ENCODE measurements at places on chromosomes 7 and 10.

- no peak for DNase-seq
These were observed 48.6 kb upstream of the NOBOX start for GRCh38 chr7:144452064-144452463.

- DNase-seq = no peak
These were observed 1.3 kb downstream of the SORBS1 start for GRCh38 chr10:95559896-95560277.

- no peak for DNase-seq
These were observed 10.2 kb upstream of the MRPS24 start for GRCh38 chr7:43879477-43879876.

DNA sequence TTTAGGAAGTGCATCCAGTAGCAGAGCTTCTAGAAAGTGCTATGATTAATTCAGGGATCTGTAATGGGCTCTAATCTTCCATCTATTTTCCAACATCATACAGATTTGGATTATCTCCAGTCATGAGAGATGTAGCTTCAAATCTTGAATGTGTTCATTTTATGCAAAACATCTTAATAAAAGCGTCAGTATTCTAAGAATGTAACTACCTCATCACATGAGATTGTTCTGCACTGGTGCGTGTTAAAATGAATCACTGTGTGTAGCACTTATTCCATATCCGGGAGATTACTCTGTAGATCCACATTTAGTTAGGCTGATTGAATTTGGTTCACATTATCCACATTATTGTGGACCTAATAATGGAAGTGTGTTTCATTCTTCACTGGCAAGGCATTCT, 344.9 kb upstream of the CHRM2 start:
- DNase-seq = no peak

GRCh38 chr10:113111900-113112853, 162.1 kb downstream of the TCF7L2 start:
- no peak for DNase-seq

DNA sequence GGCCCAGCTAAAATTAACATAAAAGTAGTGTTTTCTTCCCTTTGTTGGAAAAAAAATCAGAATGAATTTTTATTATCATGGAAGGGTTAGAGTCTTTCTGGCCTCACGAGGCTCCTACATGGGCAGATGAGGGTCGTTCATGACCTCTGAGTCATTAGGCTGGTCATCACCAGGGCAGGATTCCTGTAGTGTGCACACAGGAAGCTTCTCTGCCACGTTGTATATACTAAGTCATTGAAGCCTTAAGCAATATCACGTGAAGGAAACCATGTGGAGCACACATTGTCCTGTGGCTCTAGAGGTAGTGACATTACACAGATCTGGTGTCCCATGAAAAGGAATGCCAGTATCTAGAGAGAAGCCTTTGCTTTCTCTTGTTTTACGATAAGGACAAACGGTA, 84.7 kb upstream of the C1QL3 start:
- no peak for DNase-seq

DNA sequence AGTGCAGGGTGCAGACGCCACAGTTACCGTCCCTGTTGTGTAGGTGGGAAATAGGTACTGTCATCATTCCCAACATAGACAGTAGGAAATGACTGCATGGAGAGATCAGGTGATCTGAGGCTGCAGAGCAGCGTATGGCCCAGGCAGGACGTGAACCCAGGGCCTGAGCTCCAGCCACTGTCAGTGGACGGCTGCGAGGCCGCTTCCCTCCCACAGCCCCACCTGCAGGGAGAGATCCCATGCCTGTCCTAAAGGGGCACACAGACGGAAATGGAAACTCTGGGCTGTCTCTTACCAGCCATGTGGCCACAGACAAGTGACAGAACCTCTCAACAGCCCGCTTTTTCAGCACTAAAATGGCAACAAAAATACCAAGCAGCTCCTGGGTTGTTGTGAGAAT, 44.5 kb upstream of the MNX1 start:
- DNase-seq = no peak

- DNase-seq = peak; percentile 76
These were observed 56.0 kb upstream of the BTRC start for GRCh38 chr10:101297901-101298486.

DNA sequence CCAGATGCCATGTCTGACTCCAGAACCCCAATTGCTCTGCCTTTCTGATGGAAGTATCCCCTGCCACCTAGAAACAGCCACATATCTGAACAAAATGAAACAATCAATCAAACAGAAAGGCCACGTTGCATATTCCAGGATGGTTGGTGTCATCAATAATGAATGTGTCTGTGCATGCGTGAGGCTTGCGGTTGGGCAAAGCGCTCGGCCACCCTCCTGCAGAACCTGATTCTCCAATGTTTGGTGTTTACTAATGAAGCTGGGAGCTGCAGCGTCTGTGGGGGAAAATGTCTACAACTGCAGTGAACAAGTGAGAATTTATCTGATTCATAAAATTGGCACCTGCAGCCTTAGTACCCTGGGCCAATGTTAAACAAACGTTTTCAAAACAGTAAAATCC, 121.2 kb upstream of the ADARB2 start:
- DNase-seq = no peak

- no peak for DNase-seq
These were observed 57.7 kb downstream of the PRTFDC1 start for GRCh38 chr10:24894728-24895127.

DNA sequence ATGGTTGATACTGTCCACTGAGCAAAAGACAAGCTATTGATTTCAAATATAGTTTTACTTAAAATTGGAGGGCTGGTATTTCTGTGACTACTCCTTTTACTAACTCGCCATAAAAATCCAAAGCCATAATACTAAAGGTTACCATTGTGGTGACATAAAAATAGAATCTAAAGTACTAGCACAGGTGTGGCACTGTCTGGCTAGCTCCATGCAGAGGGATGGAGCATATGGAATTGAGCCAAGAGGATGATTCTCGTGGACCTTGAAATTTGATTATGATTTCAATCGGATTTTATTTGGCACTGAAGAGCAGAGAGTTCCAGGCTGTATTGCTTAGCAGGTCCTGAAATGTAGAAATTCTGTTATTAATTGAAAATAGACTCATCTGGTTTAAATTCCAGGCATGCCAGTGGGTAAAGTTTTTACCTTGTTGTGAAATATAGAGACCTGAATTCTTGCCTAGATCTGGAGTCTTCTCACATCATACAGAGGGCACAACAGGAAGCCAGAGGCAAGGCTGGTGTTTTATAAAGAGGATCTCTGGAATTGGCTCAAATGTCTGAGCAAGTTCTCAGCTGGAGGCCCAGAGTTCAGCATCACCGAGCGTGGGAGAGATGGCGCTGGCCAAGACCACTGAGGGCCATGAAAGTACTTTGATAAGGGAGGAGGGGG, 29.9 kb upstream of the DLD start:
- DNase-seq = no peak

- DNase-seq = no peak
These were observed 46.1 kb downstream of the CYTH3 start for GRCh38 chr7:6226194-6226799.

- DNase-seq = peak; percentile 78
These were observed 16.2 kb upstream of the ZFAND2A start for GRCh38 chr7:1175967-1176851.

DNA sequence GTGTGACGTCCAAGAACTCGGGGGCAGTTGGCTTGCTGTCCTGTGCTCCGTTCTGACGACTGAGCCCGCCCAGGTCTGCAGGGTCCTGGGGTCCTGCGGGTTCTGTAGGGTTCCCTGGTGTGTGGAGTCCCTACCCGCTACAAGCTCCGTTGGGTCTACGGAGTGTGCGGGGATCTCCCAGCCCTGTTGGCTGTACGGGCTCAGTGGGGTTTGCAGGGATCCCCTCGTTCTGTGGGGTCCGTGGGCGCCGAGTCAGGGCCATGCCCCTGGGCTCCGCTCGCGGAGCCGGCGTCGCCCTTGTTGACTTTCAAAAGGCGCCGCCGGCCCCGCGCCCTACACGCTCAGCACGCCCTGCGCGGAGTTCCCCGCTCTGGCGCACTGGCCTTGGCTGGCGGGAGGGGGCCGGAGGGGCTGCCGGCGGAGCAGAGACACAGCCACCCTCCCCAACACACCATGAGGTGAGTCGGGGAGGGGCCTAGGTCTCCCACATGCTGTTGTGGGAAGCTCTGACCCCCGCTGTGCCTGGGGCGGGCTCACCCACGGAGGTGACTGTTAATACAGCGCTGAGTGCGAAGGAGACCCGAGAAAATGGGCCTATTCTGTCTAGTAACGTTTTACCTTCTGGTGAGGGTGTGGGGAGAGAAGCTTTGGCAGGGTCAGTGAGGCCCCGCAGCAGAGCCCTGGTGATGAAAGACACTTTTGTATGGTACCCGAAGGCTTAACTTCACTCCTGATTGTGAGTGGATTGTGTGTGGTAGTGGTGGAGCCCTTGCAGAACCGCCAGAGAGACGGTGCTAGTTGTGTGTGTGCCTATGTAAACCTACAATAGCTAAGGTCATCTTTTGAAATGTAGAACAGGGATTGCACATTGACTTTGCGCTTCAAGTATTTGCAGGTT, 8.1 kb downstream of the TASOR2 start:
- DNase-seq = peak; percentile 60

GRCh38 chr10:15627617-15628196, 92.0 kb downstream of the ITGA8 start:
- no peak for DNase-seq

Measured in activated CD4-positive, alpha-beta T cell treated with anti-CD3 and anti-CD28 coated beads for 4 hours (primary cell).